A549 treated with CORT108297 at 1 μM for 4 hours (cell line): ENCODE measurements at places on chromosomes 12 and 14. TPM values are rescaled to one million over a fixed set of nuclear protein-coding genes. Genes with fewer than 3 reads are reported as not detected.

CHGA gene
- 1.0 to 1.7 TPM (median 1.4 TPM) in 5 replicates for total RNA-seq

SERPINA6 gene
- total RNA-seq: 0.63 to 1.1 TPM (median 0.95 TPM) in 5 replicates

ADAM21 gene
- total RNA-seq: 0.03 TPM in 1 of 5 replicates, not detected in the others

TTC9 gene
- 1.9 to 2.4 TPM (median 2.2 TPM) in 5 replicates for total RNA-seq

EPYC gene
- not detected in 5 replicates for total RNA-seq

PTPN6 gene
- 9.3 to 14.3 TPM (median 12.6 TPM) in 5 replicates for total RNA-seq

HOXC4 gene
- total RNA-seq: 2.2 to 4.3 TPM (median 3.6 TPM) in 5 replicates

TEAD4 gene
- 34.2 to 49.6 TPM (median 45.4 TPM) in 5 replicates for total RNA-seq

LETMD1 gene
- total RNA-seq: 23.0 to 27.6 TPM (median 24.8 TPM) in 5 replicates

KCNA5 gene
- total RNA-seq: not detected in 5 replicates

DBX2 gene
- not detected in 5 replicates for total RNA-seq

PCNX1 gene
- total RNA-seq: 11.7 to 18.6 TPM (median 16.8 TPM) in 5 replicates

PMEL gene
- total RNA-seq: 0.77 to 1.0 TPM (median 0.89 TPM) in 5 replicates

C12orf54 gene
- not detected in 5 replicates for total RNA-seq

P2RX7 gene
- total RNA-seq: not detected in 5 replicates
